ENCODE measurements at places on chromosomes 6 and 20. TPM values are rescaled to one million over a fixed set of nuclear protein-coding genes. Genes with fewer than 3 reads are reported as not detected.
A peak's percentile ranks its signal among the peaks of the same experiment; 100 is the strongest.

DNA sequence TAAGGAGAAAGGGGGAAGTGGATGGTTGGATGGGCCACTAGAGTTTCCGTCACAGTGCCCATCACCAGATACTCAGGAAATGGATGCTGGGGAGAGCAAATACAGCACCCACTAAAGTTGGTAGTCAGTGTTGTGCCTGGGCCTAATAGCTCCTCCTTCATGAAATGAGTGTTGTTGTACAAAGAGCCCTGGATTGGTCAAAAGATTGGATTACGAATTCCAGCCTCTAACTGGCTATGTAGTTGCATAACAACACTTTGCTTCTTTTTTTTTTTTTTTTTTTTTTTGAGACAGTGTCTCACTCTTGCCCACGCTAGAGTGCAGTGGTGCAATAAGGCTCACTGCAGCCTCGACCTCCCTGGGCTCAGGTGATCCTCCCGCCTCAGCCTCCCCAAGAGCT lies 27.4 kb downstream of the KCNG1 start:
- no peak overlapping the region for H3K4me3 ChIP-seq
- no peaks in the 10 kb centered on the region for H3K27me3 ChIP-seq
- no peaks in the 10 kb centered on the region for H3K36me3 ChIP-seq
- peak; percentile 67 for DNase-seq

DNA sequence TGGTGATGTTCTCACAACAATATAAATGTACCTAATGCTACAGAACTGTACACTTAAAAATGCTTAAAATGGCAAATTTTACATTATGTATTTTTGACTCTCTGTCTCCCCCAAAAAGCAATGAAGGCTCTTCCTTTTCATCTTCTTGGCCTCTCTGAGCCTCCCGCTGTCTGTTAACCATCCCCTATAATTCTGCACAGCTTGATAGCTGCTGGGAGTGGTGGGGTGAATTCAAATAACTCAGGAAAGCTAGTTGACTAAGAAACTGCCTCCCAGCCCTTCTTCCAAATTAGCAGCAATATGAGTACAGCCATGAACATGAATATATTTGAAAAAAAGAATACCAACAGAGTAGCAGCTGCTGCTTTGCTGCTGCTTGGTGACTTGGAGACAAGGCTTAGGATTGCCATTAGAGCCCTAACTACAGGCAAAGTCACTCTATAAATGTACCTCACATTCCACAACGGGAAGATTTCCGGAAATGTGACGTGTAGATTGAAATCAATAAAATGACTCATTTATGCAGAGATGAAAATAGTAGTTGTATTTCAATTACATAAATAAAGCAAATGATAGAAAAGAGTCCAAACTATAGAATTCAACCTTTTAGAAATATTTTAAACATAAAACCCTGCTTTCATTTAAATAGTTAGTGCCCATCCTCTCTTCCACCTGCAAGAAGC lies 200.1 kb upstream of the HEY2 start:
- no peaks in the 10 kb centered on the region for H3K4me1 ChIP-seq
- H3K27ac ChIP-seq = no peak overlapping the region
- H3K4me3 ChIP-seq = no peak overlapping the region
- no peaks in the 10 kb centered on the region for H3K27me3 ChIP-seq

The MDFI gene
- total RNA-seq = 0.28 TPM

- H3K27me3 ChIP-seq = no peaks in the 10 kb centered on the region
- no peak for DNase-seq
- H3K36me3 ChIP-seq = no peaks in the 10 kb centered on the region
- H3K27ac ChIP-seq = peak overlapping the region; percentile 22
- peaks cover 34% of the 10 kb centered on the region for H3K4me1 ChIP-seq
Observed at GRCh38 chr20:10921491-10922010, 247.8 kb upstream of the JAG1 start.

GRCh38 chr6:14873781-14874441 lies 372.0 kb upstream of the JARID2 start:
- peaks cover 11% of the 10 kb centered on the region for H3K4me1 ChIP-seq
- no peaks in the 10 kb centered on the region for H3K36me3 ChIP-seq
- no peak overlapping the region for H3K27ac ChIP-seq
- no peak overlapping the region for H3K4me3 ChIP-seq
- no peaks in the 10 kb centered on the region for H3K27me3 ChIP-seq

Measured in IMR-90 (cell line).